ENCODE measurements at places on chromosomes 11 and 22.

DNA sequence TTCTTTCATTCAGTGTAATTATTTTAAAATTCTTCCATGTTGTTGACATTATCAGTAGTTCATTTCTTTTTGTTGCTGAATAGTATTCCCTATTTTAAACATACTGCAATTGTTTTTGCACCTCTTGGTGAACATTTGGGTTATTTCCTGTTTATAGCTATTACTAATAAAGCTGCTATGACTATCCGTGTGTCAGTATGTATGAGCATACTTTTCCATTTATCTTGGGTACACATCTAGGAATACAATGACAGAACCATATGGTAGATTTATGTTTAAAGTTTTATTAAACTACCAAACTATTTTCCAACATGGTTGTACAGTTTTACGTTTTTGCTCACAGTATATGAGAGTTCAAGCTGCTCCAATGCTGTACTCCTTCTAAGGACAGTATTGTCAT lies 22.0 kb upstream of the FIBIN start:
- DNase-seq: no peak

DNA sequence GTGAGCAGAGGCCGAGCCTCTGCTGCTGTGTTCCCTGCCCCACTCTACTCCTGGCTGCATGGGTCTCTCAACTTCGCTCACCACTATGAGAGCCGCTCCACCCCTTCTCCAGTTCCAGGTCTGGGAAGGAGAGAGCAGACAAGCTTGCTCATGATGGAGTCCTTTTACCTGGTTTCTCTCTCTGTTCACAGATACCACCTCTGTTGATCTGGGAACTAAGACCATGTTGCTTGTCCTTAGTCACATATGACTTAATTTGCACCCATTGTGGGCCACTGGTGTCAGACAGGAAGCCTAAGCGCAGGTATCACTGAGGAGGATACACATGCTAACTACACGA lies 26.8 kb downstream of the MCM5 start:
- DNase-seq: no peak

DNA sequence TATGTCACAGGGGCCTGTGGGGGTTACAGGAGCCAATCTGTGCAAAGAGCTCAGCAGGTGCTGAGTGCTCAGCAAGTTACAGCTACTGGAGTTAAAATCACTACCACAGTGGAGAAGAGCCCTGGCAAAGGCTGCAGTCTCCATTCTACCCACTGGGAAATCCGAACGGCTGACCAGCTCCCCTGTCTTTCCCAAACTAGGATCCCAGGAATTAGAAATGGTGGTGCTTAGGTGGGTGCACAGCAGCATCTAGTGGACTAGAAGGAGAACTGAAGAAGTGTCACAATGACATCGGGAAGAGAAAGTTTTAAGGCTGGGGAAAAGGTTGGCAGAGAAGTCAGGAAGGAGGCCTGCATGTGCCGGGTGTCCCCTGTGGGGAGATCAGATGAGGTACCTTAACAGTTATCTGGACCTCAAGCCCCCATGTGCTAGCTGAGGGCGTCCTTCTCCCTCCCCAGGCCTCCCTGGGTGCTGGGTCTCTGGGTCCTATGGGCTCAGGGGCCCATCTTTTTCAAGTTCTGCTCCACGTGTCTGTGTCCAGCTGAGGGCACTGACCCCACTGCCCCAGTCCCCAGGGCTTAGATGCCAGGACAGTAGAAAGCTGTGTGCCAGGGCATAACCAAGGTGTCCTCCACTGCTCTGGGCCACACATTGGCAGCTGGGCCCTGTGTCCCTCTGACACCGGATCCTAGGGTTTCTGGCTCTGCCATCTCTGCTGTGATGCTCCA lies 1.9 kb downstream of the PIWIL3 start:
- no peak for DNase-seq

DNA sequence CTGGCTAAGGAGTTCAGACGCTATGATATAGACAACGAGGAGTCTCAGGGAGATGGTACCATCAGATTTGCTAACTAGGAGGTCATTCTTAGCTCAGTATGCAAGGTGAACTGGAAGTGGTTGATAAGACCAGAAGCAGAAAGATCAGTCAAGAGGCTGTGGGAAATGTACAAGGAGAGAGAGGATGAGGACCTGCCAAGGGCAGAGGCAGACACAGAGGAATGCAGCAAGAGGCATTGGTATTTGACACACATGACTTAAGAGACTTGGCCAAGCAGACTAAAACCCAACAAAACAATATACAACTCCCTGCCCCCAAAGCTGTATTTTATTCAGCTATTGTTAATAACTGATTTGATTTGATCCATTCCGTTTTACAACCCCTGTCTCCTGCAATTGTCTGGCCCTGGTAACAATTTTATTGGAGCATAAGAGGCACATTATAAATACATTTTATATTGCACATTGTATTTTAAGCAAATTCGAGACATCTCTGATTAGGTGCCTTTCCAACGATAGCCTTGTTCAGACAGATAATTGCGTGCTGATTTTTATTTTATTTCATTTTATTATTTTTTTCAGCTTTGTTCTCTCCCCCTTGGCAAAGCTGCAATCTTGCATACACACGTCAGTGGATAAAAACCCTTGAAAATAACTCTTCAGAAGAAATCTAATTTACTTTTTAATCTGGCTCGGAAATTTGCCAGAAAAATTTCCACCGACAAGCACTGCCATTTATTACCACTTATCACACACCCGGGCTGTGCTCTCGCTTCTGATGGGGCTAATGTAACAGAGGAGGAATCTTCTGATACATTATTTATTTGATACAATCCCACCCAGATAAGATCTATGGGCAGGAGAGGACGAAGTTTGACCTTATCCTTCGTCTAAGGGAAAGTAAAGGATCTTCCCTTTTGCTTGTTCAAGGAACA lies 237.8 kb downstream of the NXPE2 start:
- DNase-seq: no peak

DNA sequence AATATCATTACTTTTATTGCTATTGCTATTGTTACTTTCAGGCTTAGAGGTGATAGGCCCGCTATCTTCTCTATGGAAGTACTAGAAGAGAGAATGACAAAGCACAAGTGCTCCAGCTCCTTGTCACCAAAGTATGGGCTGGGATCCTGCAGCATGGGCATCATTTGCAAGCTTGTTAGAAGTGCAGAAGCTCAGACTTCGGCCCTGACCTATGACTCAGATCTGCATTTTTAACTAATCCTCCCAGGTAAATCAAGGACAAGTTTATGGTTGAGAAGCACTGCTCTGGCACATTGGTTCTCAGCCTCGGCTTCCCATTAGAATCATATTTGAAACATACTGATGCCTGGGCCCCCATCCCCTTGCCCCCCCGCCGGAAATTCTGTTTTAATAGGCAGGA lies 8.6 kb upstream of the ENDOD1 start:
- DNase-seq: no peak

DNA sequence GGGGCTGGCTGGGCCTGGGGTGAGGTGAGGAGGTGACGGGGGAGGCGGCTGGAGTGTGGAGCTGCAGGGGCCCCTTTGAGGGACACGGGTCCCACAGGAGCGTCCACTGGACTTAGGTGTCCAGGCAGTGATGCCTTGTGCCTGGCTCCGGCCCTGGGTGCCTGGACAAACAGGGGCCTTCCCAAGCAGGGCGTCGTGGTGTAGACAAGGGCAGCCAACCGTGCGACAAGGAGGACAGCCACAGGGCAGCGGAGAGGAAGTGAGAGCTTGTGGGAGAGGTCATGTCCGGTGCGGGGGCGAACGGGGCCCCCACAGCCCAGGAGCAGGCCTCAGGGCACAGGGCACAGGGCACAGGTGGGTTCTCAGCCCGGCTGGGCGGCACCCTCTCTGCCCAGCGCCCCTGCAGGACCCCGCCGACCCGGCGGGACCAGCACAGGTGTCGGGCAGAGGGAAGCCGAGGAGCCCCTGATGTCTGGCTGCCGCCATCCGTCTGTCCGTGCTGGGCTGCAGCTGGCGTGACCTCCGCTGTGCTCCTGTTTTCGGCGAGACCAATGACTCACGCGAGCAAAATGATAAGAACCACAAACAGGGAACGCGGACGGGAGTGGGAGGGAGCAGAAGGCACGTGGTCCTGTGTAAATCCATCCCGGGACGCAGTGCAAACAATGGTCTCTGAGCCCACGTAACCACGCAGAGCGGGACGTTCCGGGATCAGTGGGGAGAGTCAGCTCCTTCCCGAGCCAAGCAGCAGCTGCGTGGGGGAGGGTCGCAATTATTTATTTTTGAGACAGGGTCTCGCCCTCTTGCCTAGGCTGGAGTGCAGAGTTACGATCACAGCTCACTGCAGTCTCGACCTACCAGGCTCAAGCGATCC lies 49.1 kb upstream of the A4GALT start:
- DNase-seq: no peak

GRCh38 chr11:119236490-119236889 lies 30.4 kb downstream of the CBL start:
- DNase-seq: no peak

- no peak for DNase-seq
Measured at GRCh38 chr11:13376402-13376801, 86.6 kb downstream of the BTBD10 start.

GRCh38 chr22:30190574-30190973 lies 56.0 kb downstream of the LIF start:
- no peak for DNase-seq

DNA sequence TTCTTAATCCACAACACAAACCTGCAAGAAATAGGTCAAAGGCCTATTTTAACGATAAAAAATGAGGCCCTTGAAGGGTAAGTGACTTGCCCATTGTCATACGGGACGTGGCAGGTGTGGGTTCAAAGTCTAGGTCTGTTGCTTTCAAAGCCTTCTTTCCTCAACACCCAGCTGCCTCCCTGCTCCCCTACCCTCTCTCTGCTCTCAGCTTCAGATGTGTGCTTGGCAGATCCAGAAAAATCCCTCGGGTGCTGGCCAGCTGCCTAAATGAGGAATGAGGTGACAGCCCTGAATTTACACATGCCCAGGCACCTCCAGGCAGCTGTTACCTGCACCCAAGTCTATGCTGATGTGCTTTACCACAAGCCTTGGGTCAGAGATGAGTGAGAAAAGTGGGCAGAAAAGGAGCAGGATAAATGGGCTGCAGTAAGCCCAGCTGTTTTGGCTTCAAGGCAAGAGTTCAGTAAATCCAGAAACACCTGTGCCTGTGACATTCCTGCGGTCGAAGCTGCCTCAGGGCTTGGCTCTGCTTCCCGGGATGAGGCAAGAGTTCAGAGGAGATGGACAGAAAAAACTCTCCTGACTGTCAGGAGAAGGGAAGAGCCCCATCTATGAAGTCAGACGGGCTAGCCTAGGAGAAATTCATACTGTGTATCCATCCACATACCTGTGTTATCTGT lies 49.9 kb upstream of the LDLRAD3 start:
- no peak for DNase-seq

- DNase-seq: no peak
Measured at GRCh38 chr22:38240734-38241252, 32.0 kb downstream of the TMEM184B start.

DNA sequence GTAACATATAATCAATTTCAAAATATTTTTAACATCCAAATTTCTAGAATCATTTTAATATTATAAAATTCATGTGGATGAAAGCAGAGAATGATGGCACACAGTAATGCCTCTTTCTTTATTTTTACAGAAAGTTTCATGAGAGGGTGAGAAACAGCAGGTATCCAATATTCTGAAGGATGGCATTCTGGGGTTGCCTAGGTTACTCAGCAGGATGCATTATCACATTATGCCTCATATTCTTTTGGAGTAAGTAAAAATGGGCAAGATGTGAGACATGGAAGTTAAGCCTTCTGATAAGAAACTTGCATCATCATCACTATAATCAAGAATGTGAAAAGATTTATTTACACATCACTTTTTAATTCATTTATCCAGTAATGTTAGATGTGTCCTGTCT lies 148.7 kb upstream of the PGR start:
- DNase-seq: no peak

GRCh38 chr11:1499261-1499890 lies 12.8 kb upstream of the MOB2 start:
- DNase-seq: no peak

DNA sequence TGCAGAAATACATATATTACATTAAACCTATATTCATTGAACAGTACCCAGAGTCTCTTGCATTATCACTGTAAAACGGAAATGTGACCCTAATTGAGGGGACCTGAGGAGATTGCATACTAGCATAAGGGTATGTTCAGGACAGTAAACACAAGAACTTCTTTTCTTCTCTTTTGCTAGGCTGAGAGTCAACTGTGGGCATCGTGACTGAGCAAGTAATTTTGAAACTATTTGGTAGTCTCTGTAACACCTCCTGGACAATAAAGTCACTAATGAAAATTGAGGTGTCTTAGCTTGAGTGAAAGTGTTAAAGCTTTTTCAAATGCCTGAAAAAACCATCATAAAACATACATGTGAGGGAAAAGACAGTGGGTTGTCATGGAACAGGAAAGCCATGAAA lies 90.9 kb downstream of the PDHX start:
- no peak for DNase-seq

DNA sequence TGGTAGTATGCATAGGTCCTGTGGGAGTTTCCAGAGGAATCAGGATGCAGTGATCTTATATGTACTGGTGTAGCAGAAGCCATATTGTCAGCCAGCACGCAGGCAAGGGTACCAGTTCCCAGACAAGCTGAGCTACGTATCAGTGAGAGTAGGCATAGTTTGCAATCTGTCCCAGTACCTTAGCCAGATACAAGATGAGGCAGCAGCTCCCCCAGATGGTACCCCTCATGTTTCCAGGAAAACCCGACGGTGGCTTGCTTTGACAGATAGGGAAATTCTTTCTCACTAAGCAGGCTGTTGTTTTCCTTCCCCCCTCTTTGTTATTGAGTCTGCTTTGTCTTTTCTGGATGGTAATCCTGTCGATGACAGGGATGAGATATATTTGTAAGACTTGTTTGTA lies 109.7 kb upstream of the RRM1 start:
- DNase-seq: no peak

- DNase-seq: no peak
Measured at GRCh38 chr22:37410174-37411055, 16.9 kb downstream of the ELFN2 start.

- no peak for DNase-seq
Measured at GRCh38 chr11:46351606-46352005, 4.3 kb downstream of the DGKZ start.

DNA sequence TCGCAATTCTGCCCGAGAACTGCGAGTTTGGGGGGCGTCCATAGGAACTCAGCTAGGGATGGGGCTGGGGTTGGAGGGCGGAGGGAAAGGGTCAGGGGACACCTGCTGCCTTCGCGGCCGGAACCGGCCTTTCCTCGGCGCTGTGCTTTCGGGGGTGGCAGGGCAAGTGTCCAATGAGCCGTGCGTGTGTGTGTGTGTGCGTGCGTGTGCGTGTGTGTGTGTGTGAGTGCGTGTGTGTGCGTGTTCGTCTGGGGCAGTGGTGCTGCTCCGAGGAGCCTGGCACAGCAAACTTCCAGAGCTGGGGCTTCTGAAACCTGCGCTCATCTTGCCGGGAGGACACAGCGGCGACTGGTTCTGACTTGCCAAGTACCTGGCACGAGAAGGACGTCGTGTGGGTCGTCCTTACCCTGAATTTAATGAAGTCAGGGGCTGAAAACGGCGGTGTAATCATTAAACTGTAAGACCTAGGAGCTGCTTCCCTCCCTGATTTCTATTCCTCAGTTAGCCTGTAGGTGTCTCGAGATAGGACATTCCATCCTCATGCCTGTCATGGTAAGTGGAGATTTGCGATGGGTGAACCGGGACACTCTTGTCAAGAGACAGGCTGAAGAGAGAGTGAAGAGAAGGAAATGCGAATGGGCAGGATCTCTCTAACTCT lies 27.0 kb upstream of the AMOTL1 start:
- DNase-seq: peak; percentile 52

Measured in NCI-H1436 (cell line).